Esophagus squamous epithelium (tissue), 5 donors: ENCODE measurements at places on chromosomes 3 and 15.

DNA sequence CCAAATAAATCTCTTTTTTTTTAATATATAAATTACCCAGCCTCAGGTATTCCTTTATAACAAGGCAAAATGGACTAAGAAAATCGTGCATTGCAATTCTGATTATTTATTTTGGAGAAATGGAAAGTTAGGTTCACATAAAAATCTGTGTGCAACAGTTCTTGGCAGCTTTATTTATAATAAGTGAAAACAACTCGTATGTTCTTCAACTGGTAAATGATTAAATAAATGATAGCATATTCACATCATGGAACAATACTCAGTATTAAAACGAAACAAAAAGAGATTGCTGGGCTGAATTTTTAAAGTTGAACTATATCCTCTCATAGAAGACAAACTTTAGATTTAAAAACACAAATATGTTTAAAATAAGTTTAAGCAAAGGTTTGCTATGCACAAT lies 176.3 kb upstream of the ZNF385D start:
- DNase-seq, result no peak

DNA sequence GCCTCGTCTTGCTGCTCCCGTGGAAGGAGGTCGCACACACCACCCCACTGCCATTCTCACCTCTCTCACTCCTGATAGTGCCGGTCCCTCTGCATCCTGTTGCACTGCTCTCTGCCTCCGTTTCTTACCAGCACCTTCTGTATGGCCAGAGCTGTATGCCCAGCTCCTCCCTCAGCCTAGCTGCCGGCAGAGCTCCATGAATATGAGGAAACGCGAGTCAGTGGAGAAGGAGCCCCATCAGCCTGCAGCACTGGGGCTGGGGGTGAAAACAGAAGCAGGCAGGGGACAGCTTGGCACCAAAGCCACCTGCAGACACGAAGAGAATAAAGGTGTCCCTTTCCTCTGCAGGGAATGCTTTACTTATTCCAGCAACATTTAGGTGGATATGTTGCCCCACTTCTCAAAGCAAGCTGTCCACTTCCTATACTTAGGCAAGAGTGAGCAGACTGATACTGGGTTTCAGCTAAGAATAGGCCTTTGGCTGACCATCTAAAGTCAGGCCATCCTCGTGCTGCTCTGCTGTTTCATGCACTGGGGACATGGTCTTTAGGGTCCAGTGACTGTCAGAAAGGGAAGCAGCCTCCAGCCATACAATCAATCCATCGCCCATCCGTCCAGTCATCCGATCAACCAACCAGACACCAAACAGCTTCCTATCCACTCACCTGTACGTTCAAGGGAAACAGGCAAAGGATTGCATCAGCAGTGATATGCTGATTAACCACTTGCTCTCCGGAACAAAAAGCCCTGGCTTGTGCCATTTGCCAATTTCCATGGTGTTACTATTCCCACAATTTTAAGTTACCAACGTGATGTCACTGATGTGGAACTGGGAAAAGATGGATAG lies 222.7 kb downstream of the XXYLT1 start:
- no peak for DNase-seq

DNA sequence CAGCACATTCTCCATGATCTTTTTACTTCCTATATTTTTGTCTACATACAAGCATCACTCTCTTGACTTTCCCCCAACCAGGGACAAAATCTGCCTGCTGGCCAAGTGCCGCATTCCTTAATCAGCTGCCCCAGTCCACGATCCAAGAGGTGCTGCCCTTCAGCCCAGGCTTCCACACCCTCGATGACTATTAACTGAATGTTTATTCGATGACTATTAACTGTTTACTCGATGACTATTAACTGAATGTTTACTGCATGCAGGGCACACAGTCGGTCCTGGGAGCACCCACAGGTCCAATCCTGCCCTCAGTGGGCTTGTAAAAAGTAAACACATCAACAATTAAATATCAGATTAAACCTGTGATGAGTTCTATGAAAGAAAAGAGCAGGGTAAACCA lies 256.9 kb downstream of the ARRDC4 start:
- DNase-seq, result no peak

GRCh38 chr3:193869221-193870201 lies 266.4 kb upstream of the HES1 start:
- no peak for DNase-seq

DNA sequence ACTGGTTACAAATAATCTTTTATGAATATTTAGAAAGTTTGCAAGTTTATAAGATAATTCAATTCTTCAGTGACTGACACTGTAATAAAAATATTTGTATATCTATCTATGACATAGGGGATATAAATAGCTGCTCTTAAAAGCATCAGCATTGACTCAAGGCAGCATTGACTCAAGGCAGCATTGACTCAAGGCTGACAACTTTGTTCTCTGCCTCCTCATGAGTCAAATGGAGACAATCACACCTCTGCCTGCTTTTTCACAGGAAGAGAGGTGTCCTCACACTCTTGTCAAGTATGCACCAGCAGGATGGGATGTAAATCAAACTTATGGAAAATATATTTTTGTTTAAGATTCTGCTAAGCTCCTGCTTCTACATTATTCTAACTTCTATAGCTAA lies 1173.1 kb downstream of the NSUN3 start:
- DNase-seq, result no peak

DNA sequence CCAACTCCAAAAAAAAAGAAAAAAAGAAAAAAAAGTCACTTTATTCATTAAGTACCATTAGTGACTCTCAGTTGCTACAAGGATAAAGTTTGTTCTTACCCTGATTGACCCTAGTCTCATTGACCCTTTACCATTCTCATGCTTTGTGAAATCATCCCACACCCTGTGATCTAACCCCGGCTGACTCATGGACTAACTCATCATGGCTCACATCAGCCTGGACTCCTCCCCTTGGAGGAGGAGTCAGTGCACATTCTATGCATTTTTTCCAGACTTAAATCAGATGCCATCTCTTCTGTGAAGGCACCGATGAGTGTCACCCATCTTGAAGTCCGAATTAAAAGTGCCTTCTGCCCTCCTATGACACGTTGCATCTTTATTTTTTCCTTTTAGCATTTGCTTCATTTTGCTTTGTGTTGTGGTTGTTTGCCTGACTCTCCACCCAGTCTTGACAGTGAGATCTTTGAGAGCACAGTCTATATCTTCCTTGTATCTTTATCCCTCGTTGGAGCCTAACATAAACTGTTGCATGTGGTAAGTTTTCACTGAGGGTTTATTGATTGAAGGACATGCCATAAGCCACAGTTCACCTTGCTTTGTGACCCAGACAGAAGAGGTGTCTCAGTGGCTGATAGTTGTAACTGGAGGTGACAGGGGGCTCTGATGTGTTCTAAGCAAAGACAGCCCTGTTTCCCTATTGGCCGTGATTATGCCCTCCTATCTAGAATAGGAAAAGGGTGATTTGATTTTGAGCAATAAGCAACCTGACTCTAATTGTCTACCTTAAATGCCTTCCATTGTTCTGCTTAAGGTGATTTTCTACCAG lies 72.1 kb downstream of the IL1RAP start:
- no peak for DNase-seq

GRCh38 chr3:58102976-58103451 lies 94.8 kb downstream of the FLNB start:
- DNase-seq, result no peak

- no peak for DNase-seq
These were observed 104.9 kb upstream of the MANF start for GRCh38 chr3:51280176-51280575.

- DNase-seq, result no peak
These were observed 1.9 kb upstream of the NR2E3 start for GRCh38 chr15:71808311-71809020.

DNA sequence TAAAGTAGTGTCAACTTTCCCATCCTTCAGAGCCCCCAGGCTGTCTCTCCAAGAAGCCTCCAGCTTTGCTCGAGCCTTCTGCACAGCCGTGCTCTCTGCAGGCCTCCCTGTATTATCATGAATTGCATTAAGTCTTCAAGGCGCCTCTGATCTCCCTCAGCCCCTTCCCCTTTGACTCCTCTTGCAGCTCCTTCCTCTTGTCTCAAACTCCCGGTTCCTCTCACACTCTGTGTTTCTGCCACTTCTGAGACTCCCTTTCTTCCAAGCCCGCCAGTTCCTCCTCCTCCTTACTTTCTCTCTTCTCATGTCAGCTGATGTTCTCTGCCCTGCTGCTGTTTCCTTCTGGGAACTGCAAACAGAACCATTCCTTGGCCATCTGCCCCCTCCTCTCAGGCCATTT lies 418.8 kb downstream of the EPHB1 start:
- DNase-seq, result no peak

- no peak for DNase-seq
These were observed 42.9 kb downstream of the LARP6 start for GRCh38 chr15:70810916-70811578.

- no peak for DNase-seq
These were observed 126.8 kb upstream of the ABHD17C start for GRCh38 chr15:80568298-80568697.

GRCh38 chr3:155970398-155970797 lies 99.9 kb downstream of the GMPS start:
- DNase-seq, result no peak
